Ammon's horn (tissue), 1 donor: ENCODE measurements at places on chromosomes 7 and 10.

DNA sequence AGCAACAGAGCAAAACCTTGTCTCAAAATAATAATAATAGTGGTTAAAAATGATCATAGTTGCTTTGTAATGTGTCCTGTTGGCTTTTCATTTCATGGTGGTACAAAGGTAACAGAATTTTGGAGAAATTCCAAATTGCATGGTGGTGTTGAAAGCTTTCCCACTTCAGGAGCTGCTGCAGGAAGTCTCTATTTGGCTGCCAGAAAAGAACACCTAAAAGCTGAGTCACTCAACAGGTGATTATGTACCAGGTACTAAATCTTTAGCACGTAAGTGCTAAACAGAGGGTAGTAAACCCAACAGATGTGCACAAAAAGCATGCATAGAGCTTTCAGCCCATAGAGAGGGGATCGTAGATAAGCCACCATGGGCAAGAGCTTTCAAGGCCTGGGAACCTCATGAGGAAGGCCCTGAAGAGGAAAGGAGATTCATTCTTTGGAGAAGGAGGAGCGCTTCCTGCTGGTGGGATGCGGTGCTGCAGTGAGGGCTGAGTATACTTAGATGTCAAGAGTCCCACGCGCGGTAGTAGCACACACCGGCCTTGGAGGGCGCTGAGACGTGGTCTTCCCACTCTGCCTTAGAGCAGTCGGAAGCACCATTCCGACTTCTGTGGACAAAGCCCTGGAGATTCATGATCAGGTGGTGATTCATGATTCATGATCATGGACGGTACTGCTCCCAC, 118.7 kb downstream of the RALA start:
- DNase-seq, result no peak

DNA sequence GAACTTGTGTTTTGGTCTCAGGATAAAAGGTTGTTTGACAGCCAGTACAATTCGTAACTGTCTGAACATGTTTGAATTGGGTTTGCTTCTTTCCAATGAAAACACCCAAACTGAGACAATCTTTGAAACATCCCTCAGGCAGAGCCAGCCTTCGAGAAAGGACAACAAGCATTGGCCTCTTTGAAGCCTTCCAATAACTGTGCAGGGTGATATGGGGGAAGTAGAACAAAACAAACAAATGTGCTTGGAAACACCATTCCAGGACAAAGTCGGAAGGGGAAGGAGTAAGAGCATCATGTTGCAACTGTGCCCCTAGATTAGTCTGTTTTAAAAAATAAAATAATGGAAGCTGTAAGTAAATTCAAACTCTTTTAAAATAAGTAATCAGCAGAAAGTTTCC, 39.5 kb downstream of the IL2RA start:
- DNase-seq, result no peak

- peak; percentile 12 for DNase-seq
These were observed 160.1 kb downstream of the EXOC4 start for GRCh38 chr7:133412942-133413341.

DNA sequence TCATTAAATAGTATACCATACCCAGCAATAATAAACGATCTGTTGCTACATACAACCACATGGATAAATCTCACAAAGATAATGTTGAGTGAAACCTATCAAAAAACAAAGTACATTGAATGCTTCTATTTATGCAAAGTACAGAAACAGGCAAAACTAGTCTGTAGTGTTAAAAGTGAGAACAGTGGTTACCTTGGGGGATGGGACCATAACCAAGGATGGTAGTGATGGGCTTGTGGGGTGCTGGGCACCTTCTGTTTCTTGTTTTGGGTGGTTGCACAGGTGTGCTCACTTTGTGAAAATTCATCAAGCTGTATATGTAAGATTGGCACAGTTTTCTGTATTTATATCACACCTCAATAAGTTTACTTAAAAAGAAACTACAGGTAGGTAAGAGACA, 105.7 kb downstream of the ATE1 start:
- DNase-seq, result no peak

DNA sequence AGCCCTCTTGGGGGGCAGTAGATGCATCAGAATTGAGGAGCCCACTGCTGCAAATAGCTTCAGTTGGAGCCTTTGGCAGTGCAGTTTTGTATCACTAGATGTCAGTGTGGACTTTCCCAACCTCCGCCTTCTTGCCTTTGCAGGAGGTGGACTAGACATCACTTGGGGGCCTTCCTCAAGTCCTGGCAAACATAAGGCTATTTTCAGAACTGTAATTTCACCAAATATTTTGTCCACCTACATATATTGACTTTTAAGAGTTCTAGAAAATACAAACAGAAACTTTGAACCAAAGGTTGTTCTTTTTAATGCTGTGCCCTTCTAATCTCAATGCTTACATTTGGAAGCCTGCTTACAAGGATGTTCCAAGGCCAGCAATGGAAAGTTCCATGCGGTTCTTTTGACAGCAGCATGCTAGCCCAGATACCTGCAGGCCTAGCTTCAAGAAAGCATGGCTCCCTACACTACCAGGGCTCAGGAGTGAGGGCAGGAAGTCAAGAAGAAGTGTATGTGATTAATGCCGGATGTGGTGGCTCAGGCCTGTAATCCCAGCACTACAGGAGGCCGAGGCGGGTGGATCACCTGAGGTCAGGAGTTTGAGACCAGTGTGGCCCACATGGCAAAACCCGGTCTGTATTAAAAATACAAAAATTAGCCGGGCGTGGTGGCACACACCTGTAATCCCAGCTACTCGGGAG, 8.0 kb upstream of the ZNRF2 start:
- DNase-seq, result peak; percentile 84

GRCh38 chr10:88932539-88933256, 19.9 kb downstream of the ACTA2 start:
- DNase-seq, result peak; percentile 85
